Pancreas (tissue), 10 donors: ENCODE measurements at places on chromosomes 7 and 10. TPM values are rescaled to one million over a fixed set of nuclear protein-coding genes. Genes with fewer than 3 reads are reported as not detected.

- no peak for DNase-seq
These were observed 945 bp downstream of the TAS2R40 start for GRCh38 chr7:143222782-143223181.

- DNase-seq = no peak
These were observed 4.1 kb upstream of the PLAU start for GRCh38 chr10:73906524-73907447.

- peak; percentile 95 for DNase-seq
These were observed at the start of gene GLRX3 for GRCh38 chr10:130136226-130137089. Gene GLRX3, plus strand, starts transcription at chr10:130136391. Its CDS starts 30 bp downstream, at chr10:130136421.

The NPC1L1 gene
- 0.42 TPM for total RNA-seq

GRCh38 chr7:150903606-150904005, 51.3 kb downstream of the AOC1 start:
- DNase-seq = peak; percentile 88

DNA sequence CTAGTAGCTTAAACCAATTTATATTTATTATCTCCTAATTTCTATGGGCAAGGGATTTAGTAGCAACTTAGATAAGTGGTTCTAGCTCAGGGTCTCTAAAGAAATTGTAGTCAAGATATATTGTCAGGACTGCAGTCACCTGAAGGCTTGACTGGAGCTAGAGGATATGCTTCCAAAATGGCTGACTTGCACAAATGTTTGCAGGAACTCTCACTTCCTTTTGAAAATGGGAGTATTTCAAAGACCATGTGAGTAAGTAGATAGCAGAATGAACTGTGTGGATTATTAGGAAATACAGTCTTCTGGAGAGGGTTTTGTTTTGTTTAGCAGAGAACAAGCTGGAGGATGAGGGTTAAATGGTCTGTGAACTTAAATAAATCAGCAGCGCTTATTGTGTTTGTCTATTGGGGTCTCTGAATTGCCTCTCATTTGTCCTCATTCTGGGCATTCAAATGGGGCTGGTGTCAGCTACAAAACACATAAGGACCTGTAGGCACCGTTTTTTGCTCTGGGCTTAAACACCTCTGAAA, 524.6 kb downstream of the LRMDA start:
- DNase-seq = no peak

The RASSF4 gene
- total RNA-seq = 76.8 TPM

DNA sequence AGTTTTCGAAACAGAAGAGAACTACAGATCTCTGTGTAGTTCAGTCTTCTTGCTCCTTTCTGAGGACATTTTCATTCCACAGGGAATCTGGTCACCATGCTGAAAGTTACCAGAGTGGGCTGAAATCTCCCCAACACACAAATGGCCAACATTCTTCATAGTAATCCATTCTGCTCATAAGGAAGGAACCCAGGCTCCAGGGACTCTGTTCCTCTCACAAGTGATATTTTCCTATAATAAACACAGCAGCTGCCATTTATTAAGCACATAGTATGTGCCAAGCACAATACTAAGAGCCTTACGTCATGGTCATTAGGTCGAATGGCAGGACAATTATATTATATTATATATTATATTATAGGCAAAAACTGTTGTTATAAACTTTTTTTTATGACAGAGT, 109.8 kb downstream of the RAB11FIP2 start:
- no peak for DNase-seq

DNA sequence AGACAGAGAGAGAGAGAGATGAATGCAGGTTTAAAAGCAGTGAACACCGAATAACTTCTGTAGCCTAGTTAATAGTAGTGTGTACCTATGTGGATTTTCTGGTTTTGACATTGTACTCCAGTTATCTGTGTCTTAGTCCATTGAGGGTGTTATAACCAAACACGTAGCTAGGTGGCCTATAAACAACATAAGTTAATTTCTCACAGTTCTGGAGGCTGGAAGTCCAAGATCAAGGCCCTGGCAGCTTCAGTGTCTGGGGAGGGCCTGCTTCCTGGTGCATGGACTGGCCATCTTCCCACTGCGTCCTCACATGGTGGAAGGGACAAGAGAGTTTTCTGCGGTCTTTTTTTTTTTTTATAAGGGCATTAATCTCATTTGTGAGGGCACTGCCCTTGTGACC, 23.5 kb downstream of the AOC1 start:
- no peak for DNase-seq

DNA sequence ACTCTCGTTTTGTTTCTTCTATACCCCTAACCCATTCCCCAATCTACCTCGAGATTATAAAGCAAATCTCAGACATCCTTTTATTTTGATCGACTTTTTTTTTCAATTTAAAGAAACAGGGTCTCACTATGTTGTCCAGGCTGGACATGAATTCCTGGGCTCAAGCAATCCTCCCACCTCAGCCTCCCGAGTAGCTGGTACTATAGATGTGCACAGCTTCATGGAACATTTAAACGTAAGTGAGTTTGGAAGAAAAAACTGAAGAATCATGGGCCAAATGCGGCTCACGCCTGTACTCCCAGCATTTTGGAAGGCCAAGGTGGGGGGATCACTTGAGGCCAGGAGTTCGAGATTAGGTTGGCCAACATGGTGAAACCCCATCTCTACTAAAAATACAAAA, 96.0 kb downstream of the UPF2 start:
- no peak for DNase-seq

The SMKR1 gene
- 0.75 TPM for total RNA-seq

DNA sequence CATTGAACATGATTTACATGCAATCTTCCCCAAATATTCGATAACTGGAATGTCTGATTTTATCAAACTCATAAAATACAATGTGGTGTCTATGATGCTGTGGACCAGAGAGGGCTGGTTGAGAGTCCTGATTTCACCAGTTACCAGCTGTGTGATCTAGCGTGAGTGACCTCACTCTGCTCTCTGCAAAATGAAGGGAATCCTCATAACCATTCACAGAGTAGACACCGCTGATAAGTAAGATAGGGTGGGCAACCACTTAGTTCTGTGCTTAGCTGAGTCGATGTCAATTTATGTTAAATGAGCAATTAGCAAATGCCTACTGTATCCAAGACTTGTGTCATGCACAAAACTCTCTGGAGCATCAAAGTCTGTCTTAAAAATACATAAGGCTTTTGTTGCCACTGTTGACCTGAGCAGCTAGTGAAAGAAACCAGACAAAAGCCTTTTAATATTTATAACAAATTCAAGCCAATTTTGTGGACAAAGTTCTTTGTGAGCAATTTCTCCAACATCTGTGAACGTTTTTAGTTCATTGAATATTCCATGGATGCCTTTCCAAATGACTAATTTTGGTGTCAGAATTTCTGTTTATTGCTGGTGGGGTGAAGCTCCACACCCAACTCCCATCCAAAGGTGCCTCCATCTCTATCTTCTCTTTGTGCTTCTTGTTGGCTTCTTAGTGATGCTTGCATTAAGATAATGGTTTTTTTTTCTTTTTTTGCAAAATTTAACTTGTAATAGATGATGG, 314.2 kb downstream of the ADRA2A start:
- DNase-seq = no peak

GRCh38 chr10:15419279-15419874, 48.3 kb upstream of the FAM171A1 start:
- DNase-seq = no peak

DNA sequence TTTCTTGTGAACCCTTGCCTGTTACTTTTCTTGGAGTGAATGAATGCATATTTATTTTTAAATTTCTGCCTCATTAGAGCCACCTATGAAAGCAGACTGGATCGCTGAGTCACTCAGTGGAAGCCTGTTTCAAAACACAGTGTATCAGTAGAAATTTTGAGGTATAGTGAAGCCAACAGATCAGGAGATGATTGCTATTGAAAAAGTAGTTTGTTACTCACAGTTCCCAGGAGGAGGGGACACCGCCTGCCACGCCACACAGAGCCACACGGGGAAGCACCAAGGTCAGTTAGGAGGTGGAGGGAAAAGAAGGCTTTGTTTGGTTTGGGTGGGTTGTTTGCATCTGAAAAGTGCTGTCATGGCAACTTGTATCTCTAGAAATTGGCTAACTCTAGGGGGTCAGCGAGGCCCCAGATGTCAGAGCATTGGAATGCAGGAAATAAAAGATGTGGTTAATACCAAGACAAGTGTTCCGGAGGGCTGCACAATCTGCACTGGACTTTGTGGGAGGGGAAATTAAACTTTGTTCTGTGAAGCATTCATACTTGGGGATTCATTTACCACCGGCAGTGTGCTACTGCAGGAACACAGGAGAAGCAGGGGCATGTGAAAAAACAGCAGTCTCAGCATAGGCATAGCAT, 106.4 kb upstream of the SDK1 start:
- DNase-seq = peak; percentile 65

The FUOM gene
- 6.8 TPM for total RNA-seq

The RSPH10B2 gene
- total RNA-seq = not detected

The GIMAP2 gene
- 0.95 TPM for total RNA-seq

DNA sequence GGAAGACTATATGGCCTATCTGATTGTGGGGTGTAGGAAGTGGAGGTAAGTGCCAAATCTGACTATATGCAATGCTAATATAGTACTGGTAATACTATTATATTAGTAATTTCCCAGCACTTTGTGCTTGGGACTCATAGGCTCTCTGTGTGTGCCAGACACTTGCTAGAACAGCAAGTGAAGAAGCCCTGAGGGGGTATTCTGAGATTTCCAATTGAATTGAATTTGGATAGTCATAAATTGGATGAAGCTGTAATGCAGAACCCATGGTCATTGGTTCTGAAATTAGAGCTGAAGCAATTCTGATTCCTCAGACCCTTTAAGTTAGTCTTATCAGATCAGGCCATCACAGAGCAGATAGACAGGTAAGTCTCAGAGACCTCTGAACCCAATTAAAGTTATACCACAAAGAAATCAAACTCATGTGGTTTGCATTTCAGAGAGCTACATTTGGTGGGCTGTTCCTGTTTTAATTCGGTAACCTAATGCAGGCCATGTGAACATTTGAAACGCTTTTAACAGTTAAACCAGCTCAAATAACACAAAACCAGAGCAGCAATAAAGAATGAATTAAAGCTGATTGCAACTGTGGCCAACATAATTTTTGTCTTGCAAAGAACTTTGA, 179.5 kb downstream of the CREB5 start:
- DNase-seq = no peak

DNA sequence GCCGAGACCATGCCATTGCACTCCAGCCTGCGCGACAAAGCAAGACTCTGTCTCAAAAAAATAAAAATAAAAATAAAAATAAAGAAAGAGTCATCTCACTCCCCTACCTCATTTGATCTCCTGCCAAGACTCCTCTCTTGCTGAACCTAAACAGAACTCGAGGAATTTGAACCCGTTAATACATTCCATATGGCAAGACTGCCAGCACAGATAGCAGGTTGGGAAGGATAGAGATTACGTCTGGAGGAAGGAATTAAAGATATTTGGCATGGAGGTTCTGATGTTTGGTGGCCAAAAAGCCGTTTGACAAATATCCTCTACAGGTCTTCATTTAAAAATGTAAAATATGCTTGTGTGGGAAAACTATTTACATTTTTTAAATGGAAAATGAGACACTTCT, 549.6 kb downstream of the HTR7 start:
- DNase-seq = no peak

DNA sequence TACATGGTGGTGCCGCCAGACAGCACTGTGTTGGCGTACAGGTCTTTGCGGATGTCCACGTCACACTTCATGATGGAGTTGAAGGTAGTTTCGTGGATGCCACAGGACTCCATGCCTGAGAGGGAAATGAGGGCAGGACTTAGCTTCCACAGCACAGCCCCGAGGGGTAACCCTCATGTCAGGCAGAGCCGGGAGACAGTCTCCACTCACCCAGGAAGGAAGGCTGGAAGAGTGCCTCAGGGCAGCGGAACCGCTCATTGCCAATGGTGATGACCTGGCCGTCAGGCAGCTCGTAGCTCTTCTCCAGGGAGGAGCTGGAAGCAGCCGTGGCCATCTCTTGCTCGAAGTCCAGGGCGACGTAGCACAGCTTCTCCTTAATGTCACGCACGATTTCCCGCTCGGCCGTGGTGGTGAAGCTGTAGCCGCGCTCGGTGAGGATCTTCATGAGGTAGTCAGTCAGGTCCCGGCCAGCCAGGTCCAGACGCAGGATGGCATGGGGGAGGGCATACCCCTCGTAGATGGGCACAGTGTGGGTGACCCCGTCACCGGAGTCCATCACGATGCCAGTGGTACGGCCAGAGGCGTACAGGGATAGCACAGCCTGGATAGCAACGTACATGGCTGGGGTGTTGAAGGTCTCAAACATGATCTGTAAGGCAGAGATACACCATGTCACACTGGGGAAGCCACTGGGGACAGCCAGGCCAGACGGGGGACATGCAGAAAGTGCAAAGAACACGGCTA, 104.6 kb upstream of the TNRC18 start:
- DNase-seq = peak; percentile 64

GRCh38 chr10:132236881-132237280, 50.1 kb downstream of the DPYSL4 start:
- DNase-seq = peak; percentile 52

- DNase-seq = no peak
These were observed 219.8 kb downstream of the NEBL start for GRCh38 chr10:20677340-20677739.

DNA sequence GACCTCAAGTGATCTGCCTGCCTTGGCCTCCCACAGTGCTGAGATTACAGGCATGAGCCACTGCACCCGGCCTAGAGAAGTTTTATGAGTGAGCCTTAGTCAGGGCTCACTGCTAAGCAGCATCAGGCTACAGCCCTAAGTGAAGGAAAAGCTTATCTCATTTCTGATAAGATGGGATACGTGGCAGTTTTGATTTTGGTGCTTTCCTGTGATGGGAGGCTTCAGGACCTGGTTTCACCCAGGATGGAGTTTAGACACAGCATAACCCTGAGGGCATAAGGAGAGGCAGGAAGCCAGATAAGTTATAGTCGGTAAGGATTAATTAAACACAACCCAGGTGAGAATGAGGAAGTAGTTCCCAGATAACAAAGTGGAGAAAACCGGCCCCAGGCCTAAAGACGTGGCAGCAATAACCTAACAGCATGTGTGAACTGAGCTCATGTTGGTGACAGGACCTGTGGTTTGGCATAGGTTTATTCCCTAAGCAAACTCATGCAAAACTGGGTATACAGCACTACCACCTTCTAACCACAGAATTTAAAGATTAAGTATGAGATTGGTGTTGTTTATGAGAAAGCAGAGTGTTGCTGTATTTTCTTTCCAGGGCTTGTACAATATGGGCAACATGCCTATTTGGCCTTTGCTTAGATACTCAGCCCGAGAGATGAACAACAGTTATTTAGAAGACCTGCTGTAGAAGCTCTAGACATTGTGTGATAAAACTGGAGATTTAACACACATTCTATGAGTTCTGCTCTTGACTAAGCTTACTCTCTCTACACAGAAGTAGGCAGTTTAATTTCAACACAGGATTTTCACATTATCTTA, 119.4 kb downstream of the COL28A1 start:
- peak; percentile 63 for DNase-seq
